ENCODE measurements at places on chromosomes 4 and X.

- no peak for DNase-seq
These were observed 342.8 kb downstream of the FBXW7 start for GRCh38 chr4:152193059-152193458.

- DNase-seq: no peak
These were observed 53.9 kb upstream of the SORBS2 start for GRCh38 chr4:185865901-185866328.

GRCh38 chr4:5710961-5711478 lies at the start of gene EVC:
EVC (plus strand) TSS chr4:5711201; CDS start chr4:5711381, 180 bp downstream.
- DNase-seq: no peak

GRCh38 chr4:148048598-148048997 lies 316.7 kb downstream of the ARHGAP10 start:
- no peak for DNase-seq

DNA sequence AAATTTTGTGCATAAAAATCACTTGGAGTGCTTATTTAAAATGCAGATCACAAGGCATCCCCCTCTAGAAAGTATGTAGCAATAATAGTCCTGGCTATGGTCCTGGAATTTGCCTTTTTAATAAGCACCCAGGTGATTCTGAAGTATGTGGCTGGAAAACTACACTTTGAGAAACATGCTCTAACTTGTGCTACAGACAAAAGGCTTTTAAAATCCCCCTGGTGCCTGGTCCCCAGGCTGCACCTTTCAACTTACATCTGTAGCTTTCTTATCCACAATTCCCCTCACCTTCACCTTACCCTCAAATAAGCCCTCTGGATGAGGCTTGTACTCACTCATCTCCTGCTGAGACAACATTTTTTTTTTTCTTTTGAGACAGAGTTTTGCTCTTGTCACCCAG lies 21.1 kb downstream of the ART3 start:
- DNase-seq: no peak

- no peak for DNase-seq
These were observed 224.8 kb upstream of the NOCT start for GRCh38 chr4:138790706-138791340.

- DNase-seq: no peak
These were observed 115.1 kb downstream of the PPP3CA start for GRCh38 chr4:101232074-101232776.

- no peak for DNase-seq
These were observed 142.5 kb upstream of the MED14 start for GRCh38 chrX:40877887-40878286.

- no peak for DNase-seq
These were observed 41.4 kb upstream of the CXCL13 start for GRCh38 chr4:77564231-77564630.

- DNase-seq: no peak
These were observed 115.9 kb downstream of the HPGD start for GRCh38 chr4:174406383-174406782.

DNA sequence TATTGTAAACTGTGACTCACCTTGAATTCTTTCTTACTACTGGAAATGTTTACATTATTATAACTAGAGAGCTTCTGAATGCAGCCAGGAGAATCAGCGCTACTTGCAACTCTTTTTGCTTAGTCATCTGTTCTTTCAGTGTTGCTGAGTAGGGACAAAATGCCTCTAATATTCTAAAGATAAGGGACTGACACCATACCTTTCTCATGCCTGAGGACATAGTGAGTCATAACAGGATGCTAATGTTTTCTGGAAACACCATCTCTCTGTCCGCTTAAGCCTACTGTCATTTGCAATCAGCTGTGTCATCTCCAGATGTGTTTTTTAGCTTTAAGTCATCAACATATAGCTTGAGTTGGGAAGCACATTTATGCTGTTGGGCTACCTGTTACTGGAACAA lies 108.3 kb downstream of the QRFPR start:
- no peak for DNase-seq

DNA sequence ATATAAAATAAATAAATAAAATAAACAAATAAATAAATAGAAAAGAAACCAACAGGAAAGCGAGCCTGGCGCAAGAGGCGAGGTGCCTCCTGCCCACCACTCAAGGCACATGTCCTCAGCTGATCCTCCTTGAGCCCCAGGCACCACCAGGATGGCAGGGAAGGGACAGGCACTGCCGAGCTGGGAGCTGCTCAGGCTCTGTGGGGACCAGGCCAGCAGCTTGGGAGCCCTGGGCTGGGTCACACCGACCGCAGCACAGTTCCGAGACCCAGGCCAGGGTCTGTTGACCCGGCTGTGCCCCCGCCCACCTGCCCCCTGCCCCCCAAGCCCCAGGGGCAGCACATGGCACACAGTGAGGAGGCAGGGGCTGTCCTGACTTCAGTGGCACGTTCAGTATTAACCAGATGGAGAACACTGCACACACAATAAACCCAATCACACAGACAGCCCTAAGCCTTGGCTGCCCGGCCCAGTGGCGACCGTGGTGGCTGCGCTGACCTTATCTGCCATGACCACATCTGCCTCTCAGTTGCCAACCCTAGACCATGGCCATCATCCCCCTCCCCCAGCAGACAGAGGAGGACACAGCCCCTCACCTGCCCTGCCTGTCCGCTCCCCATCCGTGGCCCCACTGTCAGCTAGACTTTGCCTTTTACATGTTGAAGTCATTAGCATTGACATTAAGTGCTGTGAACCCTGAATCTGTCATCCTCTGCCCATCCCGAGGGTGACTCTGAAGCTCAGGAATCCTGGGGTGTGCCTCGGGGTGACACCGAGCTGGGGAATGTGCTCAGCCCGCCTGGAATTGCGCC lies 2.9 kb upstream of the TREX2 start:
- no peak for DNase-seq

- DNase-seq: no peak
These were observed 50.3 kb upstream of the OTUD4 start for GRCh38 chr4:145230726-145231125.

DNA sequence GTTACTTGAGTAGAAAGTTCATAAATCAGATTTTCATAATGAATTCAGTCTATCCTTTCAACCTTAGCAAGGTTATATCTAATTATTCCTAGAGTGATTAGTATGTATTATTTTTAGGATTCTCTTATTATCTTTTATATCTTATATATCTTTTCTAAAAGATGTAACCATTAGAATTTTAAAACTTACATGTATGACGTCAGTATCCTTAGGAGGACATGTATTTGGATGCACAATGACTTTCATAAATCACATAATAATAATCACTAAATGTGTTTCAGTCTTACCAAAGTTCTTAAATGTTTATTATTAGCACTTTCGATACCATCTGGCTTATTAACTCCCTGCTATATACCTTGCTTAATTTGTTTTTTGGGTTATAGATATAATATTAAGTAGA lies 1400.5 kb upstream of the IGFBP7 start:
- no peak for DNase-seq

DNA sequence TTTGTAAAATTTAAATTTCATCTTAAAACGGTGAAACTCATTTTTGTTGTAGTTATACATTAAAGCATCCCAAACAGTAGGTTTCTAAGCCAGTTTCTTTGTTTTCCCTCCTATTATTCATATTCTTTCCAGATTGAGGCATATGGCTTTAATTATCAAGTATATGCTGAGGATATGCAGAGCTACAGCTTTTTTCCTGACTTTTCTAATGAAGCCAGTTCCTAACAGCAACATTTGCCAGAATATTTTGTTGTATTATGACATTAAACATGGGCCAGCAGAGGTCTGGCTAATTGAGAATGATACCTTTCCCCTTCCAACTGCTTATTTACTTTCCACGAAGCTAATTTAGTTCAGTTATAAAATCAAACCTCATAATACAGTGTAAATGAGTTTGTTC lies 75.3 kb downstream of the SLIT2 start:
- no peak for DNase-seq

DNA sequence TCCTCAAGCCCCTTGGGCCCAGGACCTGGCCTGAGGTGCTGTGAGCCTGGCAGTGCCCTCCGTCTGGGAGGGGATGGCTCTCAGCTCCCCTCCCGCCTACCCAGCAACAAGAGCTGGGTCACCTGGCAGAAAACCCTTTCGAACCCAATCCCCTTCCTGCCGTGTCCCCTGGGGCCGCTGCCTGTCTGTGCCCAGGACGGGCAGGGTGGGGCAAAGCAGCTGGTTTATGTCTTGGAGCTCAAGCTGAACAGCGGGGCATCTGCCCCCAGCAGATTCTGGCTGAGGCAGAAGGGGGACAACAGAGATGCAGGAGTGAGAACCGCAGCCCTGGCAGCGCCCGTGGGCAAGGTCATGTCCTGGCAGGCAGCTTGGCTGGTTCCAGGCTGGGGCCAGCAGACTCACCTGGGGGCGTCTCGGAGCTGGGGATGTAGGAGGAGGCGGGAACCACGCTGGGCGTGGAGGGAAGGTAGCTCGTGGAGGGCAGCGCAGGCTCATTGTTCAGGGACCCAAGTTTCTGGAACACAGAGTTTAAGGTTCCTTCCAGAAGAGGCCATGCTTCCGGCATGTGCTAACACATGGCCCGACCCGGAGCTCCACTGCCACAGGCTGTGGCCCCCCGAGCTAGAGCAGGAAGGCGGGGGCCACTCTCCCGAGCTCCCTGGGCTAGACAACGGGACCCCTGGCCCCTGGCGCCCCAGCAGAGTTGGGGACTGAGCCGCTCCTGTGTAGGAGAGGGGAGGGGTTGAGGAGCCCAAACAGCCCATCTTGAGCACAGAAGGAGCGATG lies 24.2 kb downstream of the NELFA start:
- DNase-seq: no peak

DNA sequence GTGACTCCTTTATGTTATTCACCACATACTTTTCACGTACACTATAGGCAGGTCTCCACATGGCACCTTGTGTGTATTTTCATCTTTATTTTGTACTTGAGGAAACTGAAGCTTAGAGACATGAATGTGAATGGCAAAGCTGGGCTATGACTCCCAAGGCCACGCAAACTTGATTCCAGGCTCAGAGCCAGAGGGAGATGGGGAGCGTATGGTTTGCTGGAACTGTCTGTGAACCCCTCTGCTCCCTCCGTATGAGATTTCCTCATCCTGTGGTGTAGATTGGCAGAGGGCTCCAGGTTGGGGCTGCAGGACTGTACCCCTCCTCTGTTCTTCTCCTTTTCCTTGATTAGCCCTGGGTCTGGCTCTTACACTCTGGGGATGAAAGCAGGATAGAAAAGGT lies 16.1 kb upstream of the STARD8 start:
- no peak for DNase-seq

DNA sequence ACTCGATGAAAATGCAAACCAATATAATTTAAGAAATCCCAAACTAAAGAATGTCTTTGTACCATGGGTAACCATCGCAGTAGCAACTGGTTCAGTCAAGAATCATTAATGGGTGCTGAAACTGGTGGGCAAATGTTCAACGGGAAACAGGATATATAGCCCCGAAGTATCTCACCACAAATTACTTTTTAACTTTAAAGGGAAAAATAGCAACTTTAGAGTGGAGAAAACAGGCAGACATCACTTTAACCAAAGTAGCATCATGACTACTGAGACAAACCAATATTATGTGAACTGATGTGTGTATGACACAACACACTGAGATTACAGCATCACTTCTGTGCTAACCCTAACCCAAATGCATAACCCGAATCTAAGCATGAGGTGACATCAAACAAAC lies 33.8 kb upstream of the SLAIN2 start:
- no peak for DNase-seq

- DNase-seq: no peak
These were observed 172.0 kb downstream of the AASDH start for GRCh38 chr4:56215141-56215783.

GRCh38 chrX:120428309-120428708 lies 40.8 kb downstream of the LAMP2 start:
- no peak for DNase-seq

GRCh38 chr4:172514801-172515200 lies 653.8 kb upstream of the GALNT7 start:
- DNase-seq: no peak

- DNase-seq: no peak
These were observed 1.6 kb upstream of the ASB5 start for GRCh38 chr4:176270669-176271068.

- DNase-seq: peak; percentile 19
These were observed 74.4 kb upstream of the RBMX start for GRCh38 chrX:136954930-136955329.

- no peak for DNase-seq
These were observed 1.4 kb upstream of the FNIP2 start for GRCh38 chr4:158767451-158767850.

DNA sequence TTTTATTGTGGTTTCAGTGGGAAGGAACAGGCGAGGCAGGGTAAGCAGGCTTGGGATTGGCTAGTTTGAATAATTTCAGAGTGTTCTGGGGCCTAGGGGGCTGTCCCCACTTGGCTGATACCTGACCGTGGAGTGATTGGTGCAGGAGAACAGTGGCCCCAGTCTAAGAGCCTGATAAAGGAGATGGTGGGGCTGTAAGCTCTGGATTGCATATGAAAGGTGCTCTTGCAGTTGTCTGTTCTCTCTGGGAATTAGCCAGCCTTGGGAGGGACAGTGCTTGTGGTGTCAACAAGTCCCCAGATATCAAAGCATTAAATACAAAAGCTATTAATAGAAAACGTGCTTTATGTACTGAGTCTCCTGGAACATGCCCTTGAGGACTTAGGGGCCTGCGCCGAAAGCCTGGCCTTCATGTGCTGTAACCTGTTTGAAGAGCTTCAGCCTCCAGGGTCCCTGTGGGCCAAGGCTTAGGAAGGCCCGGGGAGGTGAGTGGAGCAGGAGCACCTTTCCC lies 30.4 kb upstream of the CLTRN start:
- no peak for DNase-seq

- DNase-seq: no peak
These were observed 33.4 kb upstream of the RASGEF1B start for GRCh38 chr4:81505004-81505598.

DNA sequence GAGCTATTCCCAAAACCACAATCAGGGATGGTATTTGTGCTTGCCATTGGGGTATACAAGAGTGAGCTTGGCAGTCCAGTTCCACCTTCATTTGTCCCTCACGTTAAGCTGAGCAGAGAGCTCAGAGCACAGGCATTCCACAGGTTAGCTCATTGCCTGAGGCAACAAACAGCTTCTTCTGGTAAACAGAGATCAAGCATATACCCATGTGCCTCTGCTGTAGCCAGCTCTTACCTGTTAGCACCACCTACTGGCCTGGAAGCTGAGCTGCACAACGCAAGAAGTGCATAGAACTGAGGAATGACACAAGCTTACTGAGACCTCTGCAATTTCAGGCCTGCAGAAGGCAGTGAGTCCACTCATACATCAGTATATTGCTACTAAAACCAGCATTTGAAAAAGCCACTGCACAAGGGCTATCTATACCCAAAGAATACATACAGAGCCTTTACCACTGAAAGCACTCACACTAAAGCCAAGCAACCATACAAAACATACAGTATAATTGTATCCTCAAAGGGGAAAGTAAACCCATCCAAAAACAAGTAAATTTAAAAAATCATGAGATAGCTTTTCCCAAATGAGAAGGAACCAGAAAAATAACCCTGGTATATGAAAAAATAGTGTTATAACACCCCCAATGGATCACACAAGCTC lies 258.3 kb upstream of the GABRA2 start:
- peak; percentile 11 for DNase-seq

GRCh38 chr4:41632481-41633073 lies 94.6 kb downstream of the LIMCH1 start:
- no peak for DNase-seq
